ENCODE measurements at places on chromosomes 7 and 10.
A peak's percentile ranks its signal among the peaks of the same experiment; 100 is the strongest.

GRCh38 chr10:11713186-11713743, 28.9 kb upstream of the ECHDC3 start:
- no peak for DNase-seq

DNA sequence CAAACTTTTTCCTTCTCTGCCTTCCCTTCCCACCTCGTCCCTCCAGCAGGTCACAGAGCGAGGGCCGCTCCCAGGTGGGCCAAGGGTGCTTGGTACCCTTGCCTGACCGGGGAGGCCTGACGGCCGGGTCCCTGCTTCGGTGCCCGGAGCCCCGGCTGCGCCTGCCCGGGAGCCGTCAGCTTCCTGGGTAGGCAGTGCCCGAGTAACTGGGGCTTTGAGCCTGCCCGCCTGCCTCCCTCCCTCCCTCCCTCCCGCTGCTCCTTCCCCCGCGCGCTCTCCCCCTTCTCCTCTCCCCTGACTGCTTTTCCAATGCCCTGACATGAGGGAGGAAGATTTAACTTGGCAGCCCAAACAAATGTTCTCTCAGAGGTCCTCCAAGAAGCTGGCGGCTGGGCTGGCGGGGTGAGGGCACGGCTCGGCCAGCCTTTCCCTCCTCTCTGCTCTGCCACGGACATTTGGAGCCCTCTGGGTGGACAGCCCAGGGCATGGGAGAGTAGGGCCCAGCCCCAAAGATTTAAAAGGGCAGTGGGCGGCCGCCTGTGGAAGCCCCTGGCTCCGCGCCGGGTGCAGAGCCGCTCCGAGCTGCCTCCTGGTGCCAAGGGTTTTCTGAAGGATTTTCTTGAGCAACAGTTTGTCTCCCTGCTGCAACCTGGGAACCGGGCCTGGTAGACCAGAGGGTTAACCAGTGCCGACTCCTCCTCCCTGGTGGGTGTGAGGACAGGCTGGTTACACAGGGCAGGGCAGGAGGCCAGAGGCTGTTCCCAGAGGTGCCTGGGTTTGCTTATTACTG, 2.0 kb downstream of the ZMIZ1 start:
- no peak for DNase-seq

GRCh38 chr10:23324351-23324750, 20.2 kb downstream of the C10orf67 start:
- DNase-seq: no peak

DNA sequence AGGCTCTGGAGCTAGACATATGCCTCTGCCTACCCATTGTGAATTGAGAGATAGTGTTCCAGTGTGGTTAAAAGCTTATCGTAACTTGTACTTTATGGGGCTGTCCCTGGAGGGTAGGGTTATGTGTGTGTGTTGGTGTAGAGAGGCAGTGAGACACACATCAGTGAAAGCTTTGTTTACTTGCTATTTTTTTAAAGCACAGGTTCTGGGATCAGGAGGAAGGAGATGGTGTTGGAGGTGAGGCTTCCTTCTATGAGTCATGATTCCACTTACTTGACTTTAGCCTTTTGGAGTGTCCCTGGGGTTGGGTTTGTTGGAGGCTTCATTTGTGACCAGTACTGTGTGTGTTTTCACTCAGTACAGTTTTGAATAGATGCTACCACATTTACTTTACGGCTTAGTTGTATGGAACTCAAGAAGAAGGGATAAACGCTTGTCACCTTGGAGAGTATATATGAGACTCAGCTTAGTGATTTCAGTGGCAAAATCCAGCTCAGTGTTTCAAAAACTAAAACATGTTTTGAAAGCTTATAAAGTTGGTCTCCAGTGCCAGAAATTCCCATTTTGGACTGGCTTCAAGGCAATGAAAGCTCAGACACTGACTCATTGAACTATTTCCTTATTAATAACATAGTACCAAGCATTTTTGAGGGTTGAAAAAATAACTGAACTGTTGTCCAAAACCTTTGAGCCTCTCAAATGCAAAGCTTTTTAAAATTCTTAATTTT, 106.2 kb downstream of the PLXDC2 start:
- DNase-seq: peak; percentile 9

- no peak for DNase-seq
Measured at GRCh38 chr7:140390466-140391190, 7.7 kb downstream of the SLC37A3 start.

GRCh38 chr10:118672766-118673715, 77.6 kb upstream of the PRLHR start:
- no peak for DNase-seq

DNA sequence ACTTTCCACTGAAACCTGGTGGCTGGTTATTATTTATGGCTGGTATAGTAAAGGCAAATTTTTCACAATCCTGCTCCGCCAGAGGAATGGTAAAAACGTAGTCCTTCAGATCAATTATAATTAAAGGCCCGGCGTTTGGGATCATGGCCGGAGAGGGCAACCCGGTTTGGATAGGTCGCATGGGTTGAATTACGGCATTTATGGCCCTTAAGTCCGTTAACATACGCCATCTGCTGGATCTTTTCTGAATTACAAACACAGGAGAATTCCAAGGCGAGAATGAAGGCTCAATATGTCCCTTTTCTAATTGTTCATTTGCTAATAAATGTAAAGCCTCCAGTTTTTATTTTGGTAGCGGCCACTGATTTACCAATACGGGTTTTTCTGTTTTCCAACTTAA, 11.3 kb upstream of the TAS2R3 start:
- DNase-seq: no peak

DNA sequence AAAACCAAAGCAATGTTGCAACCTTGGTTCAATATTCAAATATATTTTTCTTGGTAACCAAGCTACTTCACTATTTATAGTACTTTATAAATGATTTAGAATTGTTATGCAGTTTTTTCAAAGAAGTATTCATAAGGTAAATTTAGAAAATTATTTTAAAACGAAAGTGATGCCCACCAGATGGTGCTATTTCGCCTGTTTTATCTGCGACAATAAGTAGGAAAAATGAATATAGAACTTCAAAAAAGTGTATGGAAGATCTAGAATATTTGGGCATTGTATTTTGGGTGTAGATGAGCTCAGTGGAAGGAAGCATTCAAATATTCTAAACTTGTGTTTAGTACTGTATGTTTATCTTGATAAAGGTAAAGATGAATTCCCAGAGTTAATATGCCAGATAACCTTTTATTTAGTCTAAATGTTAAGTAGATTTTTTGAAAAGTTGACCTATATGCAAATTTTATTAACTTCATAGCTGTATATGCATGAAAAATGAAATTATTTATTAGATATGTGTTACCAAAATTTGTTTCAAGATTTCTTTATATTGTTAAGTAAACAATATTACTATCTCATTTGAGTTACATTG, 93.2 kb downstream of the ADK start:
- peak; percentile 44 for DNase-seq

- no peak for DNase-seq
Measured at GRCh38 chr7:80533287-80533686, 21.4 kb upstream of the GNAT3 start.

DNA sequence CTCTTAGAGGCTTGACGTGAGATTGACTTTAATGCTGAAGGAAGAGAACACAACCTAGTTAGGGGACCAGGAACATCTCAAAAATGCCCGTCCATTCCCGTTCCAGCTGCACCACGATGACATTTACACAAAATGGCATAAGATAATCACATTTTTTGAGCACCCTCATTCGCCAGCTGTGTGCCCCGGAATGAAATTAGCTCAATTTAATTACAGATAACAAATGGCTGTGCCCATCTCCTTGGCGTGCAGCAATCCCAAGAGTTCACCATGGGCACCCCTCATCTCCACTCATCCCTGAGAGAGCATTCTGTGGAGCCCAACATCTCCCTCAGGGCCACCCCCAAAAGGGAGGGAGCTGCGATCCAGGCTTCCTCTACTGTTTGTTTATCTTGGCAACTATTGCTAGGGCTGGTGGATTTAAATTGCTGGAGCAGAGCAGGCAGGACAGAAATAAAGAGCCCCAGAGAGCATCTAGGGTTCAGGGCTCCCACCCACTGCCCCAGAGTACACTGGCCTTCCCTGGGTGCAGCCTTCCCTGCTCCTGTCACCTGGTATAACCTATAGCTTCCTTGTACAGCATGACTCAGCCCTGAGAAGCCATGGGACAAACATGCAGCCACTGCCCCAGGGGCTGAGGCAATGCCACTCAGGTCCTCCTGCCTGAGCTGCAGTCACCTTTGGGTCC, 263.5 kb downstream of the ZEB1 start:
- DNase-seq: no peak

GRCh38 chr7:95470452-95470851, 15.3 kb upstream of the ASB4 start:
- peak; percentile 78 for DNase-seq

GRCh38 chr7:87534072-87534471, 58.6 kb upstream of the ABCB4 start:
- DNase-seq: no peak

- DNase-seq: no peak
Measured at GRCh38 chr7:110800984-110801383, 289.9 kb upstream of the LRRN3 start.

Data from kidney capillary endothelial cell (primary cell).